ENCODE measurements at places on chromosomes 13 and 19.

- DNase-seq, result no peak
Measured at GRCh38 chr13:25662516-25662915, 290.7 kb downstream of the ATP8A2 start.

GRCh38 chr19:46913852-46914430 lies 53.1 kb downstream of the ARHGAP35 start:
- DNase-seq, result peak; percentile 65

DNA sequence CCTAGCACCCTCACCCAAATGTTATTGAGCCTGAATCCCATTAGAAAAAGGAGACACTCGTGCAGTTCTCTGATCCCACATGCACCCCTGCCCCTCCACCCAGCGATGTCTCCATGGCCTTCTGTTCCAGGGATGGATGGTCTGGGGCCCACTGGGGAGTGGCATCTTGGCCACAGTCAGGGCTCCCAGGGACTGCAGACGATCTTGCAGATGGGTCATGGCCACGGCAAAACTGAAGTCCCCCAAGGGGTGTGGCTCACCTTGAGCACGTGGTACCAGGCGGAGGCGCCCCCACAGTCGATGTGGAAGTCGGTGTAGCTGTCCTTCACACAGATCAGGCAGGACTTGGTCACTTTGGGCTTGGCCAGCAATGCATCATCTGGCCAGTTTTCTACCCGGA lies 130.7 kb downstream of the TUBA3C start:
- DNase-seq, result no peak

DNA sequence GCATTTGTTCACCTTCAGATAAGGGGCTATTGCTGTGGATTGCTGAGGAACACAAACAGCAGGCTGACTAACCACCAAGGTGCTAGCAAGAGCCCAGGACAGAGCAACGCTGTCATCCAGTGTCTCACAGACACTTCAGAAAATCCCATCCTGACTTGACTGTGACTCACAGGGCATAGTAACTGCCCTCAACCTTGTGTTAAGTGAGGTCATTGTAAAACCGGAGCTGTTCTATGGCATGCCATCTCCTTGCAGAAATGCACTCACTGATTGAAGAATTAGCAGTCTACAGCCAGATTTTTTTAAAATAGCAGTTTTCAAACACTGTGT lies 51.1 kb downstream of the TNFRSF19 start:
- DNase-seq, result peak; percentile 79

DNA sequence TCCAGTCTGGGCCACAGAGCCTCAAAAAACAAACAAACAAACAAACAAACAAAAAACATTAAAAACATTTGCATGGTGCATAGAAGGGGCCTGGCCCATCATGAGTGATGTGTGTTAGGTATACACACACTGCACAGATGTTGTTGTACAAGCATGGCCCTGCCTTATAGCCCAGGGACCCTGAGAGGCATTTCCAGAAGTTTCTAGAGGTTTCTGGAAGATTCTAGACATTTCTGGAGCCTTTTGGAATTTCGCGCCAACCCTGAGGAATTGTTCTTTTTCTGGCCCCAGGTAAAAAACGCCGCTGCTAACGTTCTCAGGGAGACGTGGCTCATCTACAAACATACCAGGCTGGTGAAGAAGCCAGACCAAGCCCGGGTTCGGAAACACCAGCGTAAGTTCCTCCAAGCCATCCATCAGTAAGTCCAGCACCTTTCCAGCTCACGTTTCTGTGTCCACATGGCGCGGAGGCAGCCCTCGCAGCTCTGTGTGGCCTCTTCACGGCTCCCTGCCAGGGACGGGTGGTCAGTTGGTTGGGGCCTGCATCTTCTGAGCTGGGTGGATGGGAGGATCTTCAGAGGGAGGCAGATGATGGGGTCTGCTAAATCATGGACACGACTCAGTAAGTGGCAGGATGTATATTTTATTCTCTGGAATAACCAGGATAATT lies 18.4 kb upstream of the ARRDC2 start:
- DNase-seq, result no peak

DNA sequence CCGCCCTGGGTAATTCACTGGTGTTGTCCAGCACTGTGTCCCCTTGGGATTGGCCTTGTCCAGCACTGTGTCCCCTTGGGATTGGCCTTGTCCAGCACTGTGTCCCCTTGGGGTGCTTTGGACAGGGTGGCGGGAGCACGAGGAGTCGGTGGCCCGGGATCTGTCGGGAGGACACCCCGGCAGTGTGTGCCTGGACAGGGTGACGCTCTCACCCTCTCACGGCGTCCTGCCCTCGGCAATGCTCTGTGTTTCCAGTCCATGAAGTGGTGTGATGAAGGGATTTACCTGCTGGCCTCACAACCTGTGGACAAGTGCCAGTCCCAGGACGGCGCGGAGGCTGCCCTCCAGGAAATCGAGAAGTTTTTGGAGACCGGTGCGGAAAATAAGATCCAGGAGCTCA lies 29.9 kb upstream of the F7 start:
- no peak for DNase-seq

- no peak for DNase-seq
Measured at GRCh38 chr13:94494026-94494425, 14.5 kb upstream of the DCT start.

GRCh38 chr19:4454747-4455718 lies 2.6 kb downstream of the UBXN6 start:
- peak; percentile 26 for DNase-seq

DNA sequence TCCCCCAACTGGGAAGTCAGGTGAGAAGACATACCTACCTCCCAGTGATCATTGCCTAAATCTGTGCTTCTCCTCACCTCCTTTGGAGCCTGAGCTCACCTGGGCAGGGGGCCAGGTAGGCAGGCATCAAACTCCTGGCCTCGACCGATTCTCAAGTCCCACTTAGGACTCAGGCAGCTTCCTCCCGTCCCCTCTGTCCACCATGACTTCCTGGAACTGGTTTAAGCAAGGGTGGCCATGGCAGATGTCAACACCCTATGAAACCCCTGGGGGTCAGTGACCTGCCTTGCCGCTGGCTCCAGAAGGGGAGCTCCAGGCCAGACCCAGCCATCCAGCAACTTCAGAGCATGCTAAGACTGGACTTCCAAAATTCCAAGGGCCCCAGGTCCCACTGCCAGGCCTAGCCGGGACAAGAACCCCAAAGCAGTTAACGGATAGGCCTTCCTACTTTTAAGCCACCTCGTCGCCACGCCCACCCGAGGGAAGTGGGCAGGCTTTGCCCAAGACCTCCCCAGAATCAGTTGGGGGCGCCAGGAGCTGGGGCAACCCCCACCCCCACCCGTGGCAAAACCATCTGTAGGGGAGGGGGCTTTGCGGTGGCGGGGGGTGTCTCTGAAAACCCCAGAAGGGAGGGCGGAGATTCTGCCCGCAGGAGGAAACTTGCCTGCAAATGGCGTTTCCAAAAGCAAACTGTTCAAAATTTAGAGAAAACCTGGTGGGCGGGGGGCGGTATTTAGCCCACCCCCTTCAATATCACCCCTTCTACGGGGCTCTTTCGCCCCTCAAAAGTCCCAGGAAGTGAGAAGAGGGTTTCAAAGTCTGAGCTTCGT lies 657 bp downstream of the PLIN3 start:
- DNase-seq, result peak; percentile 48

DNA sequence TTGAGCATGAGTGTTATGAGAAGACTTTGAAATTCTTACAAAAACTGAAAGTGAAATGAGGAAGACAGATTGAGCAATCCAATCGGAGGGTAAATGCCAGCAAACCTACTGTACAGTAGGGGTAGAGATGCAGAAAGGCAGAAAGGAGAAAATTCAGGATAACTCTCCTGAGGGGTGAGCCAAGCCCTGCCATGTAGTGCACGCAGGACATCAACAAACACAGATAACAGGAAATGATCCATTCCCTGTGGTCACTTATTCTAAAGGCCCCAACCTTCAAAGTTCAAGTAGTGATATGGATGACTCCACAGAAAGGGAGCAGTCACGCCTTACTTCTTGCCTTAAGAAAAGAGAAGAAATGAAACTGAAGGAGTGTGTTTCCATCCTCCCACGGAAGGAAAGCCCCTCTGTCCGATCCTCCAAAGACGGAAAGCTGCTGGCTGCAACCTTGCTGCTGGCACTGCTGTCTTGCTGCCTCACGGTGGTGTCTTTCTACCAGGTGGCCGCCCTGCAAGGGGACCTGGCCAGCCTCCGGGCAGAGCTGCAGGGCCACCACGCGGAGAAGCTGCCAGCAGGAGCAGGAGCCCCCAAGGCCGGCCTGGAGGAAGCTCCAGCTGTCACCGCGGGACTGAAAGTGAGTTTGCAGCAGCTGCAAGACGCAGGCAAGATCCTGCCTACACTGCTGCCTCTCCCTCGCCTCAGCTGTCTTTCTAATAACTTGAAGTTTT lies at the start of gene TNFSF13B:
TNFSF13B (plus strand) TSS at position 118 of the 728 bp plus-strand sequence; CDS start at position 296, 178 bp downstream.
- peak; percentile 11 for DNase-seq

DNA sequence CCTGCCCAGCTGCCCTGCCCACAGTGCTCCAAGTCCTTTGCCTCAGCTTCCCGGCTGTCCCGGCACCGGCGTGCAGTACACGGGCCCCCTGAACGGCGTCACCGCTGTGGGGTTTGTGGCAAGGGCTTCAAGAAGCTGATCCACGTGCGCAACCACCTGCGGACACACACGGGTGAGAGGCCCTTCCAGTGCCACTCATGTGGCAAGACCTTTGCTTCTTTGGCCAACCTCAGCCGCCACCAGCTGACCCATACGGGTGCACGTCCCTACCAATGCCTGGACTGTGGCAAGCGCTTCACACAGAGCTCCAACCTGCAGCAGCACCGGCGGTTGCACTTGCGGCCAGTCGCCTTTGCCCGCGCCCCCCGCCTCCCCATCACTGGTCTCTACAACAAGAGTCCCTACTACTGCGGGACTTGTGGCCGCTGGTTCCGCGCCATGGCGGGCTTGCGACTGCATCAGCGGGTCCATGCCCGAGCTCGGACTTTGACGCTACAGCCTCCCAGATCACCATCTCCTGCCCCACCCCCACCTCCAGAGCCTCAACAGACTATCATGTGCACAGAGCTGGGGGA lies 5.7 kb downstream of the ZNF526 start:
- no peak for DNase-seq

GRCh38 chr13:50426927-50427326 lies 411.7 kb downstream of the KCNRG start:
- no peak for DNase-seq

- DNase-seq, result no peak
Measured at GRCh38 chr13:81874253-81874652, 1533.3 kb upstream of the SPRY2 start.

GRCh38 chr13:95298971-95299621 lies 2.2 kb downstream of the ABCC4 start:
- DNase-seq, result peak; percentile 82

- no peak for DNase-seq
Measured at GRCh38 chr19:49210108-49210900, 52.7 kb downstream of the TRPM4 start.

- no peak for DNase-seq
Measured at GRCh38 chr19:7505682-7506384, 10.1 kb upstream of the ZNF358 start.

DNA sequence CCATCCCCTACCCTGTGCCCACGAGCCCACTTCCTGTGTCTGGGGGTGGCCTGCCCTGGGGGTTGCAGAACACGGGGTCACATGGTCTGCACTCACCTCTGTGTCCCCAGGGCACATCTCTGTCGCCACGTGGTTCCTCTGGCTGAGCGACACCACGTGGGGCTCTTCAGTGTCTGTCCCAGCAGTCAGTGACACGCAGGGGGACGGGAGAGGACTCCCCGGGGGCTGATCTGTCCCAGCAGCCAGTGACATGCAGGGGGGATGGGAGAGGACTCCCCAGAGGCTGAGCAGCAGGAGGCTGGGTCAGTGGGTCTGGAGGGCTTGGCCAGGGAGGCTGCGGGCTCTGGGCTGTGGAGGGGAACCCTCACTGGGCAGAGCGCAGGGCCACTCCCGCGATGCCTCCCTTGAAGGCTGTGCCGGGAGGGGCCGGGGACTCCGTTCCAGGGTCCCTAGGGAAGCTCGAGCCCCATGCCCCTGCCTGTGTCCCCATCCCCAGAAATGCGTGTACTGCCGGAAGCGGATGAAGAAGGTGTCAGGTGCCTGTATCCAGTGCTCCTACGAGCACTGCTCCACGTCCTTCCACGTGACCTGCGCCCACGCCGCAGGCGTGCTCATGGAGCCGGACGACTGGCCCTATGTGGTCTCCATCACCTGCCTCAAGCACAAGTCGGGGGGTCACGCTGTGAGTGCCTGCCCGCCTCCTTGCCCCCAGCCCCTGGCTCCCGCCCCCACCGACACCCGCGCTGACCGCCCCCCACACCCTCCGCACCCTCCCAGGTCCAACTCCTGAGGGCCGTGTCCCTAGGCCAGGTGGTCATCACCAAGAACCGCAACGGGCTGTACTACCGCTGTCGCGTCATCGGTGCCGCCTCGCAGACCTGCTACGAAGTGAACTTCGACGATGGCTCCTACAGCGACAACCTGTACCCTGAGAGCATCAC lies 174.8 kb downstream of the KDM4B start:
- no peak for DNase-seq

- DNase-seq, result peak; percentile 6
Measured at GRCh38 chr13:105763851-105764250, 771.6 kb downstream of the EFNB2 start.

DNA sequence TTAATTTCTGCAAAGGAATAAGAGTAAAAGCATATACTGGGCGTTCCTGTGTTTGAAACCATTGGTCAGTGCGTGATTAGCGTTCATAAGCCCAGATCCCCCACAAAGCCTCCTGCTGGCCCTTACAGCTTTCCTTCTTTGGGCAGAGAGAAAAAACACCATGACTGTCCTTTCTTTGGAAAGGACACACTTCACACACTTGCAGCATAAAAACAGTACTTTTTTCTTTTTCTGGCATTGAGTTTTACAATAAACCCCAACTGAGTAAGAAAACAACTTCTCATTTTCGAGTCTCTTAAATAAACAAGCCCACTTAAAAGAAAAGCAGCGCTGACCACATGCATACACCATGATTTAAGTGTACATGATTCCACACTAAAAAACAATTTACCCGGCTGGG lies 35.8 kb downstream of the SMAD9 start:
- DNase-seq, result no peak

- no peak for DNase-seq
Measured at GRCh38 chr13:21696865-21697448, 26.1 kb downstream of the FGF9 start.

DNA sequence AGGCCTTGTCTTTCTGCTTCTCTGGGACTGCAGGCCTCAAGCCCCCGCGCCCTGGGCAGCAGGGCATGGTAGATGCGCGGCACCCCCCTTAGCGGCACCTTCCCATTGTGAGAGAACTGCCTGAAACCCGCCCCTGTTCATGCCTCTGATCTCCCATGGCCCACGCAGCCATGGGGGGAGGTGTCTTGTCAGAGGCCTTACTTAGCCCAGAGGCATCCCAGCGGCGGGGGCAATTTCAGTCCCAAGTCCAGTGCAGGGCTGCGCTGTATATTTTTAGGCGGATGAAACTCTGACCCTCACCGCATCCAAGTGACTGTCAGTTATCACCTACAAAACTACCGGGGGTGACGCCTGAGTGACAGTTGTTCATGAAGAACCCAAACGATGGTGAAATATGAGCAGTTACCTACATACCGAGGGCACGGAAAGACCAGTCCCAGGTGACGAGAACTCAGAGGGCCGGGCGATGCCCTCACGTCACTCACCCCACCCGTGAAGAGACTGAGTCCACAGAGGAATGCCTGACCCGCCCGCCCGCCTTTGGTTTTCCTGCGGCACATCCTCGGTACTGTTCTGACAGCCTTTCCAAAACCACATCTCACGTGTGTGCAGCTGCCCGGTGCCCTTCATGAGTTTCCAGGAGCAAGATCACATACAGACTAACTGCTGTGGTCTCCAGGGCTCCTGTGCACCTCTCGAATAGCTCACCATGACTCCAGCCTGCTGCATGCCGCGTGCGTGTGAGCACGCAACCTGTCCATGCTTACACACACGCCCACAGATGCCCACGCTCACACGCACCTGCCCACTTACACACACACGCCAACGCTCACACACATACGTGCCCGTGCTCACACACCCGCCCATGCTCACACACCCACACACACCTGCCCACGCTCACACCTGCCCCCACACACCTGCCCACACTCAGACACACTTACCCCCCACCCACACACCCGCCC lies 14.4 kb downstream of the IL17D start:
- DNase-seq, result no peak

Data from fibroblast of lung (primary cell).